ENCODE measurements at places on chromosomes 5 and 9.

DNA sequence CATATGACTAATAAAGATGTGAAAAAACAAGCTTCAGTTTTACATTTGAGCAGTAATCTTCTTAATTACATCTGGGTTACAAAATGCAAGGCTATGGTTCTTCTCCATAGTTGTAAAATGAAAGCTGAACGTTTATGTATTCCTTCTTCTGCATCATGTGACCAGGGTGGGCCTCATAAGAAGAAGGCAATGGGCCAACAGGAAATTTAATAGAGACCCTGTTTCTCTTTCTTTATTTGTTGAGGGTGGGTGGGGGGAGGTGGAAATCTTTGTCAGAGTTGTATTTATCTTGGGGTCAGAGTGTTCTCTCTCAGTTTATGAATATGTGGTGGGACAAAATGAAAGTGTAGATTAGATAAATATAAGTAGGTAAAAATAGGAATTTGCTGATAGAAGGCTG lies 418.8 kb downstream of the TLE4 start:
- DNase-seq: no peak

- DNase-seq: no peak
Observed at GRCh38 chr9:14418301-14418940, 104.5 kb upstream of the NFIB start.

DNA sequence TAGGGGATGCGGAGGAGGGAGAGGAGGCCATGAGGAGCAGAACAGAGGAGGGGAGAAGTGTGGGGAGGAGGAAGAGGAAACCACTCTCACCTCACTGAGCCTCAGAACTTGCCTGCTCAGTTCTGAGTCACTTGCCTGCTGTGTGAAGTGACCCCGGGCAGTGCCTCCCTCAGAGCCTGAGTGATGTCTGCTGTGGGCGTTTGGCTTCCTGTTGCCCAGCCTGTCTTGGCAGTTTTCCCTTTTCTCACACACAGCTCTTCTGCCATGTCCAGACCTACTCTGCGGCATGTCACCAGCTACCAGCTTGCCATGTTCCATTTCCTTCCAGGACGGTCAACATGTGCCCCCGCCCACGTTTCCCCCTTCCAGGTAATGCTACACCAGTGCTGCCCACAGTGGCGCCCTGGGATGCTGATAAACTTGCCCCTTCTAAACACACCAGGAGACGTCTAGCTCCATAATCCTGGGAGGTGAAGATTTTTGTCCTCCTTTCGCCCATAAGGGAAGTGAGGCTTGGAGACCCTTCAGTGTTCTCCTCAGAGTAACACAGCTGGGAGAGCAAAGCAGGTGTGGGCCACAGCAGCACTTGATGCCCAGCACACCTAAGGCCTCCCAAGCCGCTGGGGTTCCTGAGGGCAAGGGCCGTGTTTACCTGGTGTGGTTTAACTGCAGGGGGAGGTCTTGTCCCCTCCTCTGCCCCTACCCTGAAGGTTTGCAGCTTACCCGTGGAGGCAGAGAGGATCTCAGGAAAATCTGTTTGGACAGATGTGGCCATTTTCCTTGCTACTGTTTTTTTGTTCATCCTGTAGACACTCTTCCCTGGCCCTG lies 63.8 kb upstream of the RNF130 start:
- DNase-seq: no peak

DNA sequence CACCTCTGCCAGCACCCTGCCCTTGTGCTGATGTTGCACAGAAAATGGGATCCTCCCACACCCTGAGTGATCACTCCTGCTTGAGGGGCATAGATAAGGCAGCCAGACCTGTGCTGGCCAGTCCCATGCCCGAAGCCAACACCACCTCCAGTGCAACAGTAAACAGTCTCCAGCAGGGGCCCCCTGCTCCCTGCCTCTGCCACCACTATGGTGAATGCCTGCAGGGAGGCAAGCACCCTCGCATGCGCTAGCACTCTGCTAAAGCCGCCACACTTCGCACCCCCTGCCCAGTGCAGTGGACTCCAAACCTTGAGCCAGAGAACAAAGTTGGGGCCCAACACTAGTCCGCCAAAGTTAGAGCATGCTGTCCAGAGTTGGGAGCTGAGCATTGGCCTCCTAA lies 118.7 kb downstream of the PJA2 start:
- DNase-seq: no peak

Measured in effector CD4-positive, alpha-beta T cell (primary cell).